ENCODE measurements at places on chromosomes 12 and 14. TPM values are rescaled to one million over a fixed set of nuclear protein-coding genes. Genes with fewer than 3 reads are reported as not detected.

RNU4-1 gene
- total RNA-seq: under 0.01 TPM

RNASE3 gene
- not detected for total RNA-seq

MFAP5 gene
- 244 TPM for total RNA-seq

ACVRL1 gene
- 47.9 TPM for total RNA-seq

LMNTD1 gene
- 2.3 TPM for total RNA-seq

SLCO1B1 gene
- not detected for total RNA-seq

SLC7A7 gene
- total RNA-seq: 9.3 TPM

GNPTAB gene
- 59.3 TPM for total RNA-seq

DCN gene
- total RNA-seq: 3,503 TPM

TAS2R19 gene
- total RNA-seq: 24.5 TPM

NAV3 gene
- 97.2 TPM for total RNA-seq

BMP4 gene
- 46.3 TPM for total RNA-seq

ASB8 gene
- total RNA-seq: 28.7 TPM

SLC10A1 gene
- total RNA-seq: not detected

ITGB7 gene
- 1.6 TPM for total RNA-seq

MDP1 gene
- total RNA-seq: 15.1 TPM

IL31 gene
- not detected for total RNA-seq

SLC39A2 gene
- total RNA-seq: 1.2 TPM

EIF2S3B gene
- total RNA-seq: 1.1 TPM

ESRRB gene
- not detected for total RNA-seq

CDH24 gene
- total RNA-seq: 6.4 TPM

MUCL1 gene
- total RNA-seq: not detected

ERP27 gene
- 27.3 TPM for total RNA-seq

KLRG1 gene
- 3.8 TPM for total RNA-seq

CATSPERB gene
- 3.6 TPM for total RNA-seq

AKAP6 gene
- total RNA-seq: 43.0 TPM

ZNF385A gene
- total RNA-seq: 5.0 TPM

KMT2D gene
- total RNA-seq: 30.5 TPM

SOAT2 gene
- not detected for total RNA-seq

RNASE2 gene
- 1.3 TPM for total RNA-seq

YLPM1 gene
- 153 TPM for total RNA-seq

ENDOU gene
- not detected for total RNA-seq

FGD6 gene
- 20.4 TPM for total RNA-seq

OTOGL gene
- total RNA-seq: 4.5 TPM

ARMH4 gene
- 39.9 TPM for total RNA-seq

KRT80 gene
- 1.7 TPM for total RNA-seq

CRACR2A gene
- total RNA-seq: 6.2 TPM

SIRT4 gene
- total RNA-seq: 2.3 TPM

NTS gene
- 27.4 TPM for total RNA-seq

MORN3 gene
- 0.16 TPM for total RNA-seq

MYL2 gene
- total RNA-seq: 9.5 TPM

MAX gene
- 37.3 TPM for total RNA-seq

POTEG gene
- total RNA-seq: not detected

KRT7 gene
- total RNA-seq: 147 TPM
